ENCODE measurements at places on chromosomes 3 and 15.

DNA sequence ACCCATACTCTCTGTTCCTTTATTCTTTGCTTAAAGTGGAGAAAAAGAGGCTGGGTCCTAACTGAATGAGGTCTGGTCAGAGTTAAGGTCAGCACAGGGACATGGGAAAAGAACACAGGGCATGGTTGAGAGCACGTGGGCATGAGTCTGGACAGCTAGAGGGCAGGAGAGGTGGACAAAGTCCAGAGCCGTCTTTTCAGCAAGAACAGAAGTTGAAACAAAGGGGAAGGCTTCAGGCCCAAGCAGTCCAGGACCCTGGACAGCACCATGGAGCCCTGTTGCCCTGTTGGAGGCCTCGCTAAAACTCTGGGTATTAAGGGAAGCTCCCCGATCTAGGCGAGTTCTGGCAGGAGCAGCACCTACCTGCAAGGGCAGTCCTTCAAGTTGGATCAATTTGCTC is 50.7 kb downstream of the XYLB start:
- peak; percentile 44 for DNase-seq

- DNase-seq = no peak
Measured at GRCh38 chr3:162171970-162172369, 675.4 kb downstream of the OTOL1 start.

- DNase-seq = no peak
Measured at GRCh38 chr15:51876169-51876568, 46.7 kb downstream of the TMOD3 start.

DNA sequence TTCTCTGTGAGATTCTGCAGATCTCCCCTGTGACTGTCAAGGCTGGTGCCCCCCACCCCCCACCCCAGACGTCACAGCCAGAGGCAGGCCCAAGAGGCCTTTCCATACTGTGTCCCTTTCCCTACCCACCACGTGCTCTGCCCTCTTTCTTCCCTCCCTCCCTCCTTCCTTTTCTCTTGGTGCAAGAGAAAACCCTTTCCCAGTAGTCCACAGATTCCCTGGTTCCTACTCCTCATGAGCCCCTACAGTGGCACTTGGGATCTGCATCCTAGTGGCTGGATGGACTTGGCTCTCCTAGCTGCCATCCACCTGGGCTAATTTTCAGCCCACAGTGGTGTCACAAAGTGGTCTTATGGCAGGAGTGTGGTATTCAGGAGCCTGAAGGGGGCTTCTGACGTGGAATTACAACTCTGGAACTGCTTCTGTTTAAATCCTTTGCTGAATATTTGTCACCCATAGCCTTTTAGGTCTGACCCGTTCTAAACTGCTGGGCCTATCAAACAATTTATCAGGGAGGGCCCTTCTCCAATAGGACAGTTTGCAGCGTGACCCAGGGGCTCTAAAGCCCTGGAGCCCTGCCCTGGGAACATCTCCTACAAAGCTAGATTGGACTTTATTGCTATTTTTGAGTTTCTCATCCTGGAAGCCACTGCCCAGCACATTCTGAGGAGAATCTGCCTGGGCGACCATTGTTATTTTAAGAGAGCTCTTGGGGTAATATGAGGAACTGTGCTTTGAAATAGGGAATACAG is 35.3 kb downstream of the KLF13 start:
- DNase-seq = no peak

GRCh38 chr3:172148241-172148640 is 108.9 kb downstream of the FNDC3B start:
- DNase-seq = peak; percentile 71

- DNase-seq = peak; percentile 87
Measured at GRCh38 chr3:195154111-195154791, 116.7 kb downstream of the XXYLT1 start.

GRCh38 chr3:60953351-60953750 is 297.9 kb downstream of the FHIT start:
- peak; percentile 15 for DNase-seq

DNA sequence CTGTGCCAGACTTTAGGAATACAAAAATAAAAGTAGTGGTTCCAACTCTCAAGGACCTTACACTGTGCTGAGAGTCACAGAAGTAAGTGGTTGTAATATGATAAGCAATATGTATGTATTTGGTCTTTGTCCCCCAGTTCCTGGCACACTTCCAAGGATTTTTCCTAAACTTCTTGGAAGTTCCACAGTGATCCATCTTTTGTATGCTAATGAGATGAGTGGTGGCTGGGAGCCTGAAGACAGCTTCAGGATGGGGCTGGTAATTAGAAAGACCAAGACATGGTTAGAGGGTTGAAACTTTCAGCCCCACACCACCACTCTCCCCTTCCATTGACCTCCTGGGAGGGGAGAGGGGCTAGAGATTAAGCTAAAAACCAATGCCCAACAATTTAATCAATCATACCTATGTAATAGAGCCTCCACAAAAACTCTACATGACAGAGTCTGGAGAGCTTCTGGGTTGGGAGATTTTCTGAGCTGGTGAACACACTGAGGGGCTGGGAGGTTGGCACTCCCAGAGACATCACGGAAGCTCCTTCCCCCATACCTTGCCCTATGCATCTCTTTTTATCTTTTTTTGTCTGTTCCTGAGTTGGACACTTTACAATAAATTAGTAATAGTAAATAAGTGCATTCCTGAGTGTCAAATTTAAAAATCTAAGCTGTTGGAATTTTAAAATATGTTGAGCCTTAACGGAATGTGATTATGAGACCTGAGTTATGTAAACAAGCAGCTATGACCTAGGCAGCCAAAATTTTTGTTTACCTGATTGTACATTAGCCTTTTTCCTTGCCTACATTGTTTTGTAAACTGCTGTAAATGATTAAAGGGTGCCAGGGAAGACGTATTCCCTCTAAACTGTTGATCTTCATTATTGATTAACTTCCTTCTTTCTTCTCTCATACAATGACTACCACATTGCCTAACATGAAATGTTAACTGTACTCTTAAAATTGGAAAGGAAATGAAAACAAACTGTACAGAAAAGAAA is 24.3 kb downstream of the CD200R1L start:
- DNase-seq = no peak

DNA sequence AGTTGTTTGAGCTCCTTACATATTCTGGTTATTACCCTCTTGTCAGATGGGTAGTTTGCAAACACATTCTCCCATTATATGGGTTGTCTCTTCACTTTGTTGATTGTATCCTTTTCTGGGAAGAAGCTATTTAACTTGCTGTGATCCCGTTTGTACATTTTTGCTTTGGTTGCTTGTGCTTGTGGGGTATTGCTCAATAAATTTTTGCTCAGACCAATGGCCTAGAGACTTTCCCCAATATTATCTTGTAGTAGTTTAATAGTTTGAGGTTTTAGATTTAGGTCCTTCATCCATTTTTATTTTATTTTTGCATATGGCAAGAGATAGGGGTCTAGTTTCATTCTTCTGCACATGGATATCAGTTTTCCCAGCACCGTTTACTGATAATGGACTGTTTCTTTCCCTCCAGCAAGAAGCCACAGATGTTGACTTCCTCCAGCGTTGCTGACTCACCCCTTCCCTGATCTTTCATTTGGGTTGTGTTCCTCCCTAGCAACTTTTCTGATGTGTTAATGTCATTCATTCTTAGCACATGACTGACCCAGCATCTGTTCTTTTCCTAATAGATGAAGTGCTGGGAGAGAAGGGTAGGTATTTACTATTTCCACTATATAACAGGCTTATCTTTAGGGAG is 166.7 kb upstream of the SGO1 start:
- peak; percentile 10 for DNase-seq

DNA sequence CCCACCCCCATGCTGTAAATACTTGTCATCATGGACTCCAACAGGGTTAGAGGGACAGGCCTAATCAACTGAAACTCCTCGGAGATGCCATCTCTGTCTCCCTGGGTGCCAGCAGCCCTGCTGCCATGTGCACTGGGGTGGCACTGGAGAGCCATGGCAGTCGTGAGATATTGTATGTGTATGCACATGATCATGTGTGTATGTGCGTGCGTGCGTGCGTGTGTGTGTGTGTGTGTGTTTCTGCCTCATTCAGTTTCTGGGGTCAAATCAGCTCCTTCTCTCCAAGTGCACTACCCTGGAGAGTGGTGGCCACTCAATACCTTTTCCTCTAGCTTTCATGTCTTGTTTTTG is 3.2 kb upstream of the APEH start:
- DNase-seq = no peak

DNA sequence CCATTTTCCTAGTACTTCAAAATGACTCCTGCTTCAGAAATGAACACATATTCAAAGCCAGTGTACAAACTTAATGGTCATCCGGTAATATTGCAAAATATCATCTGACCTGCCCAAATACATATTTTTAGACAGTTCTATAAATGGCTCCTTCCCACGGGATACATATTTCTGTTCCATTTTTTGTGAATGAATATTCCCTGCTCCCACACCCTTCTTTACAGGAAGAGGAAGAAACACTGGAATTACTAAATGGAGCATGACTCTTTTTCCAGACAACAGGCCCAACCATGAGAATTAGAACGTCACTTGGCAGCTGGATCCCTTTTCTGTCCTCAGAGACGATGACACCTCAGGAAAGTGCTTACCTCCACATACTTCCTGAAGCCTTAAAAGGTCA is 38.0 kb upstream of the CBLB start:
- DNase-seq = peak; percentile 95

DNA sequence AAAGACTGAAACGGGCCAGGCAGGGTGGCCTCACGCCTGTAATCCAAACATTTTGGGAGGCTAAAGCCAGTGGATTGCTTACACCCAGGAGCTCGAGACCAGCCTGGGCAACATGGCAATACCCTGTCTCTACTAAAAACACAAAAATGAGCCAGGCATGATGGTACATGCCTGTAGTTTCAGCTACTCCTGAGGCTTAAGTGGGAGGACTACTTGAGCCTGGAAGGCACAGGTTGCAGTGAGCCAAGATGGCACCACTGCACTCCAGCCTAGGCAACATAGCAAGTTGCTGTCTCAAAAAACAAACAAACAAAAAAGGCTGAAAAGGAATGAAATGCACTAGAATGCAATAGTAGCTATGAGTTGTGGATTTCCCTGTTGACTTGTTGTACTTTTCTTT is 94.7 kb downstream of the STAG1 start:
- no peak for DNase-seq

- no peak for DNase-seq
Measured at GRCh38 chr3:111858642-111859041, 423 bp upstream of the PHLDB2 start.

- DNase-seq = no peak
Measured at GRCh38 chr3:157029365-157029790, 130.6 kb downstream of the CCNL1 start.

DNA sequence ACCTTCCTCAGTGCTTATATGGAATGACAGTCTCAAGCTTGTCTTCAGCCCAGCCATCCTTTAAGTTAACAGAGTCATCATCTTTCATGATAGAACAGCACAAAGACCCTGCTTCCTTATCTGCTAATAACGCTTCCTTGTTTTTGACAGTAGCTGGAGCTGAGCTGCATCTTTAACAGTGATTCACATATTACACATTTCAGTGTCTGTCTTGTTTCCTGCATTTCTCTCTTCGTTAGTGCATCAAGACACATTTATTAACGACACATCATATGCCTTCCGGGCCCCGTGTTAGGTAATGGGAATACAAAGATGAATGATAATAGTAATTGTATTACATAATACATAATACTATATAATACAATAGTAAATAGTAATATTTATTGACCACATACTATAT is 30.2 kb upstream of the GREM1 start:
- peak; percentile 31 for DNase-seq

Data from cardiac fibroblast (primary cell).